ENCODE measurements at places on chromosomes 7 and 10. TPM values are rescaled to one million over a fixed set of nuclear protein-coding genes. Genes with fewer than 3 reads are reported as not detected.

The PTPRZ1 gene
- total RNA-seq = 0.41 TPM

The RBM33 gene
- total RNA-seq = 36.1 TPM

The GPRIN2 gene
- total RNA-seq = not detected

The DNAJB9 gene
- total RNA-seq = 34.4 TPM

The ARHGAP12 gene
- 21.5 TPM for total RNA-seq

The CRYGN gene
- not detected for total RNA-seq

The ITPRIP gene
- total RNA-seq = 28.2 TPM

The HABP2 gene
- not detected for total RNA-seq
